ENCODE measurements at places on chromosomes 2 and 18.

GRCh38 chr2:110958346-110959119 lies 162.2 kb upstream of the BCL2L11 start:
- DNase-seq, result no peak

- DNase-seq, result peak; percentile 78
Measured at GRCh38 chr2:33131111-33131510, 184.4 kb downstream of the LTBP1 start.

DNA sequence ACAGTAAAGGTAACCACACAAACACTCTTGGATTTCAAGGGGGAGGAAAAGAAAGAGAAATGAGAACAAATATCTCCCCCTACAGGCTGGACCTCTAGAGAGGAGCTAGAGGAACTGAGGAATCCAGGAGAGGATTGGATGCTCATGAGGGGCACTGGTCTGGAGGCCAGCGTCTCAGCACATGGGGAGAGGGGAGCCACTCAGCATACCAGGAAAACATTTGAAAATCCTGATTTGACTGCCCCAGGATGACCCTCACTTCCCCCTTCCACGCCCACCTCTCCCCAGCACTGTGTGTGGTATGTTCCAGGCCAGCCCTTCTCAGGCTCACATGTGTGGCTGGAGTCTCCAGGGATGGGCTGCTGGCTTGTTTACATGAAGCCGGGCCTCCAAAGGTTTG lies 396.8 kb upstream of the ID2 start:
- DNase-seq, result peak; percentile 33

GRCh38 chr2:73971722-73972121 lies 13.0 kb upstream of the TET3 start:
- DNase-seq, result no peak

GRCh38 chr2:18433872-18434271 lies 126.6 kb downstream of the RDH14 start:
- DNase-seq, result no peak

- DNase-seq, result no peak
Measured at GRCh38 chr18:6816154-6816553, 86.6 kb downstream of the ARHGAP28 start.

All from fibroblast of skin of right biceps (primary cell).